ENCODE measurements at places on chromosomes 3 and 15.
A peak's percentile ranks its signal among the peaks of the same experiment; 100 is the strongest.

- DNase-seq, result no peak
Observed at GRCh38 chr15:101027273-101027901, 108.2 kb downstream of the LRRK1 start.

DNA sequence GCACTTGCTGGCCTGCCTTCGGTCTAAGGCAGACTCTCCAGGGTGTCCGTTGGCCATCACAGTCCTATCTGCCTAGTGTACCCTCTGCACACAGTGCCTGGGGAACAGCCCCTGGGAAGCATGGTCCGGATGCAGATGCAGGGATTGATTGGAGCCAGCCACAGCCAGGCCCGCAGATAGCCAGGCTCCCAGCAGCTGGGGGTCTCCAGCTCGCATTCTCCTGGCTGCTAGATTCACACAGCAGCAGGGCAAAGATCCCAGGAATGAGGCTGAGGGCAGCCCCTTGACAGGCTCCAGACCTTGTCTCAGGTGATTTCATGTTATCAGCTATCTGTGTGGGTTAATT, 41.4 kb downstream of the IRAK2 start:
- DNase-seq, result no peak

GRCh38 chr15:63999177-63999576, 47.1 kb downstream of the DAPK2 start:
- peak; percentile 37 for DNase-seq

GRCh38 chr15:31345606-31346366, 19.2 kb downstream of the KLF13 start:
- no peak for DNase-seq

DNA sequence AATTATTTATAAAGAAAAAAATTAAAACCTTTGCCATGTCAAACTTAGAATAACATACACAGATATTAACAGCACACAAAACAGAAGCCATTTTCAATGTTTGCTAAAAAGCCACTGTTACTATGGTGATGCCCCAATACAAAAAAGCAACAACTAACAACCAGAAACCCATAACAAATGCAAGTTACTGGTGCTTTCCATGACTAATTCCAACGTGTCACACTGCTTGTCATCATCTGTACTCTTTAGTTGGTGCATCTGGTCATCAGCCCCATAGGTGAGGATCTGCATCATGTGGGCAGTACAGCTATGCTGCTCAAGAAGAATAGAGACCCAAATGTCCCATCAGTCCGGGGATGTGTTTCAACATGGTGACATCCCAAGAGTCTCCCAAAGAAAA, 52.8 kb downstream of the ATP8B4 start:
- peak; percentile 35 for DNase-seq

GRCh38 chr3:98588065-98588464, 5.3 kb downstream of the CPOX start:
- DNase-seq, result peak; percentile 32

GRCh38 chr3:23619705-23620637, 185.8 kb upstream of the UBE2E1 start:
- DNase-seq, result peak; percentile 9

GRCh38 chr15:22735781-22736180, 50.7 kb upstream of the NIPA1 start:
- DNase-seq, result no peak

DNA sequence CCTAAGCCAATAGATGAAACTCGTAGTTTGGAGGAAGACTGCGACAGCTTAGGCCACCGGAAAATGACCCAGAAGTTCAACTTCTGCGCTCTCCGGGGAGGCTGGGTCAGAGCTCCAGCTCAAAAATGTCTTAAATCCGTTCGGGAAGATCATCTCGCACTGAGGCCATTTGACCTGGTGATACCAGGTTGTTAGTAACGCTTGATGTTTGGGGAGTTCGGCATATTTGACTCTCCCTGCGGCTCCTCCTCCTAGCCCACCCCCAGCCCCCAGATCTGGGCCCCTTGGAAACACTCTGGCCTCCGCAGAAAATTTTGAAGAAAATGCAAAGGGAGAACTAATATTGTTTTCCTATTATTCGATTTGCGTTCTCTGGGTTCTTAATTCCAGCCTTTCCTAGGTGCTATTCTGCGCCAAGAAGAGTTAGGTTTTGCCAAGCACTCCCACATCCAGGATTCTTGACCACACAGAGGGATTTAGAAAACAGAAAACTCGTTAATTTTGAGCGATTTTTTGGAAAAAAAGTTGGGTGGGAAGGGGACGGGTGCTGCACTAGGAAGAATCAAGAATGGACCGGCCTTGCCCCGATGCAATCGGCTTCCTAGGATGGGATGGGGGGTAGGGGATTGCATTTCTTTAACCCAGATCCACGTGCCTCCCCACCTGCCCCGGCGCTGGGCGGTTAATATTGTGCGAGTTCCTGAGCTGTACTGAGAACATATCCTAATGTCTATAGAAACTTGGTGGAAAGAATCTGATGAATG, 50.0 kb downstream of the ZIC4 start:
- no peak for DNase-seq

GRCh38 chr3:123652342-123652984, 67.6 kb upstream of the HACD2 start:
- DNase-seq, result peak; percentile 86

GRCh38 chr3:120567370-120568201, 28.6 kb upstream of the NDUFB4 start:
- peak; percentile 41 for DNase-seq

- DNase-seq, result no peak
Observed at GRCh38 chr15:69011641-69012040, 2.9 kb upstream of the NOX5 start.

- DNase-seq, result peak; percentile 43
Observed at GRCh38 chr15:24848050-24848449, 106.7 kb upstream of the SNRPN start.

GRCh38 chr3:23741036-23741706, 64.6 kb upstream of the UBE2E1 start:
- DNase-seq, result no peak

- no peak for DNase-seq
Observed at GRCh38 chr3:26596335-26596734, 26.2 kb upstream of the LRRC3B start.

GRCh38 chr3:104734627-104735026, 632.1 kb upstream of the ALCAM start:
- no peak for DNase-seq

DNA sequence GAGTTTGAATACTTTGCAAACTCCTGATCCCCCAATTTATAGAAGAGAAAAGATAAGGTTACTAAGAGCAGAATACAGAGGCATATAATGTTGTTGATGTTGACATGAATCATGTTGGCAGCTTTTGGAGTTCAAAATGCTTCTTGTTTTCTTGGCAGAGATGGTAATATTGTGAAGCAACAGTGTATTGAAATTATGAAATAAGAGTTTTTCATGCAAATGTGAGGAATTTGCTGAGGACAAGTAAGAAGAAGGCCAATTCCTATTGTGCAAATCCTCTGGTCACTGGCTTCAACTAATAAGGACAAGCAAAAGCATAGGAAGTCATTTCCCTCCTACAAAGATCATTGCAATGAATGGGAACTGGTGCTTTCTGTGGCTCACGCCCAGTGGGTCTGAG, 126.9 kb upstream of the CHL1 start:
- DNase-seq, result no peak

GRCh38 chr3:178170698-178171535, 365.3 kb upstream of the KCNMB2 start:
- DNase-seq, result peak; percentile 46

- DNase-seq, result no peak
Observed at GRCh38 chr3:79543218-79543982, 224.4 kb downstream of the ROBO1 start.

DNA sequence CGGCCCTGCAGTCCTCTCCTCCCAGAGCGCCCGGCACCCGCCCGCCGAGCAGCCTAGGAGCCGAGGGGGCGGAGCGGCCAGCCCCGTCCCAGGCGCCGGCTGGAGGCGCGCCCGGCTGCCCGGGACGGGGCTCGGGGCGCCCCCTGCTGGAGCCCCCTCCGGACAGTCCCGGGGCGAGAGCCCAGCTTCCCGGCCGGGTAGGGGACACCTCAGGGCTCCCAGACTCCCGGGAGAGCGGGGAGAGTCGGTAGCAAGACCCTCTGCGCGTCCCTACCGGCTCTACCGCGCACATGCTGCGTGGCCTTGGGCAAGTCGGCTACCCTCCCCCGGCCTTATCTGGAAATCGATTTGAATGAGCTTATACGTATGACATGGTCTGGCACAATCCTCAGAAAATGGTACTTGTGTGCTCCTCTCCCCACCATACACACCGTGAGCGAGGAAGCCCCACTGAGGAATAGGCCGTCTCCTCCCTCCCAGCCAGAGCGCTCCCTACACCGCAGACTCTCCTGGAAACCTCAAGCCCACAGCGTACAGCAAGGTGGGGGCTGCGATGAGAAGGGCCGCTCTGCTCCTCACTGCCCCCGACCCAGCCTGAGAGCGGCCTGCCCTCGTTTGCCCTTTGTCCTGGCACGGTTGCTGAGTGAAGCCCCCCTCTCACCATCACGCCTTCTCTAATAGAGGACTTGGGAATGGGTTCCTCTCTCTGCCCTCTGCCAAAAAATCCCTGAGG, at the start of gene DAPK2:
DAPK2 (minus strand) TSS at position 65 of the 733 bp plus-strand sequence. CDS start 6,224 bp downstream, outside the sequence.
- DNase-seq, result peak; percentile 95

DNA sequence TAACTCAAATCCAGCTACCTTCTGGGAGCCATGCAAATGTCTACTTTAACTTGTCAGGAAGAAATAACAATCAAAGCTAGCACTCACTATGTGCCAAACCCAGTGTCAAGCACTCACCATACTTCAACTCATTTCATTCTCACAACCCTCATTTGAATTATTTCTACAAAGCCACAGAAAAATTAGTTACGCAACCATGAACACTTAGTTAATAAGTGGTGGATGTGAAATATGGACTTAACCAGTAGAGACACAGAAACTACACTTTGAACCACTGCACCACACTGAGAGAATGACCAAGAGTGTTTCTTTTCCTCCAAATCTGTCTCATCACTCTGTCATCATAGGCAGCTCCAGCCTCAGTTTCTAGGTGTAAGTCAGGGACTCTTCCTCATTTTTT, 91.0 kb upstream of the MBNL1 start:
- DNase-seq, result no peak

DNA sequence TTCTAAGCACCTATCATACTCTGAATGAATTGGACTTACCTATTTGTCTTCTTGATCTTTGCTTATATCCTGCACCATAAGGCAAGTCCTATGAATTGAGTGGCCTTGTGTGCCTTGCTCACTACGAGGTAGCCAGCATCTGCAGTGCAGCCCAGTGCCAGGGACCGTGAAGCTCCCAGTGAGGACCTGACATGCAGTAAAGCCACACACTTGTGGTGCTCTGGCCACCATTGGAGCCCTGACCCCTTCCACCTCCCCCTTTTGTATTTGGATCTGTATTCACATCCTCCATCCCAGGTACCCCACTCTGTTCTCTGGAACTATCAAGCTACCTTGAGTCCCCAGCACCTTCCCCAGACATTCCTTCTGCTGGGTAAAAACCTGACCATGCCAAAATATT, 52.1 kb downstream of the BSN start:
- peak; percentile 1 for DNase-seq

- DNase-seq, result peak; percentile 11
Observed at GRCh38 chr15:52733696-52734255, 54.6 kb upstream of the ATOSA start.

DNA sequence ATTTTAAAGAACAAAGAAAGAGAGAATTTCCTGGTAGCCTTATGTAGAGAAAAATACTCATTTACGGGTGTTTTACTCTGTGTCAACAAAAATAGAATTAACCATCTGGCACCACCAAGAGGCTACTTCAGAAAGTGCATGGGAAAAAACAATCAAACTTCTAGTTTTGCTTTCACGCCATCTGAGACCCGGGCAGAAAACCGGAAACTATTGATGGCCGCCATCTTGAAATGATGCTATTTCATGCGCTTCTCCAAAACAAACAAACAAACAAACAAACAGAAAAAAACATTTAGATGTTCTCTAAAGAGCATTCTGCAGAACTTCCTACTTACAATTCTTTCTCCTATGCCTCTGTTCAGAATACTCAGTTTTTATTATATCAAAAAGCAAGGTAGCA, 49.4 kb upstream of the SYNPR start:
- DNase-seq, result peak; percentile 53

- DNase-seq, result no peak
Observed at GRCh38 chr3:13414040-13414729, 5.9 kb downstream of the NUP210 start.

- no peak for DNase-seq
Observed at GRCh38 chr3:13213490-13213889, 140.3 kb upstream of the IQSEC1 start.

DNA sequence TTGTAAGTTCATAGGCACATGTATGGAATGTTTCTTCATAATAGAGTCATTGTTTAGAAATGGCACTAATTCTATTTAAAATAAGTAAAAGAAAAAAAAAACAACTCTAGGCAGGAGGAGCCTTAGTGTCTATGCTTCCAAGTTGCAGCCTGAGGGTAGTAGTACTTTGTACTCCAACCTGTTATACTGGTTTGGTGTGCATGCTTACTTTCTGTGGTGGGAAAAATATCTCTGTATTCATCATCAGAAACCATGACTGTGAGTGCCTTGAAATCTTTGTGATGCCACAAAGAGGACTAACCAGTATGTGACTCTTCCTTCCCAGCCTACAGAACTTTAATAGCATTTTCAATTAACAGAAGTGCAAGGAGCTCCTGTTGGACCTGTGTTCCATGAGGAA, 4.4 kb downstream of the NAALADL2 start:
- no peak for DNase-seq

GRCh38 chr15:62087671-62088352, 21.0 kb downstream of the C2CD4A start:
- DNase-seq, result peak; percentile 66

DNA sequence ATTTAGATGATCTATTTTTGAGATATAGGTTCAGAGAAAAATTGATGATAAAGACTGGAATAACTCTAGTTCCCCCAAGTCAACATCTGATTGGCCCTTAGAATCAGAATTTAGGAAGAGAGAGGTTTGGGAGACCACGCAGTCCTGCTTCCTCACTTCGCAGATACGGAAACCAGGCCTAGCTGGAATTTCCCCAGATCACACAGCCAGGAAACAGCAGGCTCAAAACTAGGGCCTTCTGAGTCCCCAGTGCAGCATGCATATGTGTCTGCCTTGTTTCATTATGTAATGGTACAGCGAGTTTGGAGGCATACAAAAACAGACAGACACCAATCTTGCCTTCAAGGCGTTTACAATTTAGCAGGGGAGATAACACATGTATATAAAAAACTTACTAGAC, 177.1 kb upstream of the ICE2 start:
- DNase-seq, result no peak

DNA sequence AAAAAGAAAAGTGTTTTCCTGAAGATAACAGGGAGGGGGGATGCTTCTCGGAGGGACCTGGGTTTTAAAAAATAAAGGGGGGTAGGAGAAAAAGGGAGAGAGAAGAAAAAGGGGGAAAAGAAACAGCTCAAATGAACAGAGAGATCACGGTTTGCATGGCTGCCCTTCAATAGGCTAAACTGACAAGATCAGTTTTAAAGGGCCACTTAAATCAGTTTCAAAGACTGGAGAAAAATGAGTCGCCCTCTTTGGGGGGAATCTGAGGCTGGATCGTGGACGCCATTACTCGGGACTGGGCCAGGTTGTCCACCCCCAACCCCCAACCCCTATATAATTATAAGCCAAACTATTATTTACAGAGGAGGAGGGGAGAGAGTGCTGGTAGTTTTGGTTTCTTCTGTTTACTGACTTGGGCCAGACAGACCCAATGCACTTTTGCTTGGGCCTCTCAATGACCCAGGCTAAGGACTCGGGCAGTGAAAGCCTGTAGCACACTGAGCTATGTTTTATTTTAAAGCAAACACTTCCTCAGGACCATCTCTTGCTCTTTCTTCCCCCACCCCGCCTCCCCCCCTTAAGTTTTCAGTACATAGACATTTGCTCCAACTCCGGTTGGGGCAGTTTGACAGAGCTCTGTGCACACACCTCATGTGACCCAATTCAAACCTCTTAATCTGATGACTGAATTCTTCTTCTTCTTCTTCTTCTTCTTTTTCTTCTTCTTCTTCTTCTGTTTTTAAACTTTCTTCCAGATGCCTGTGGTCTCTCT, 6.3 kb downstream of the NR2F2 start:
- DNase-seq, result no peak

Measured in AG08395 (cell line).